Iris pigment epithelial cell (primary cell): ENCODE measurements at places on chromosomes 2 and 18.

GRCh38 chr18:574865-575645, 5.1 kb upstream of the CETN1 start:
- no peak for DNase-seq

DNA sequence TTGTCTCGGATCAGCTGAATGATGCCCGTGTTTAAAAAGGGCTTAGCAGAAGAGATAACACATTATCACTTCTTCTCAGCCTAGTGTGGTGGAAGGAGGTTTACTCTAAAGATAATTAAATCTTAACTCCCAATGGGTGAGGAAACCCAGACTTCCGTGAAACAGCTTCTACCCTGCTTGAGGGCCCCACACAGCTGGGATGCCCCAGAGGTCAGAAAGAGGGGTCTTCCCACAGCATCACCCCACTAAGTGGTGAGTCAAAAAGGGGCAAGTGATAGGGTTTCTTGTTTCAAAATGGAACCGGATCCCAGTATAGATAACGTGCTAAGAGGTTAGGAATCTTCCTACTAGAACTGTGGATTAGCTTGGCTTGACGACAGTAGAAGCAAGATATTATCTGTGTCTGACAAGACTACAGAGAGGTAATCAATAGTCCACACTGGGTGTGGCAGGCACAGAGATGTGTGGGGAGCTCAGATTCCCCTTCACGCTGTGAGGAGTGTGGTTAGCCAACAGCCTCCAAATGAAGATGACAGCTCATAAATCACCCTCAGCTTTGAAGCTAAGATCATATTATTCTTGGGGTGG, 129.6 kb upstream of the COPS8 start:
- no peak for DNase-seq

GRCh38 chr18:42338683-42339082, 383.6 kb downstream of the PIK3C3 start:
- no peak for DNase-seq

DNA sequence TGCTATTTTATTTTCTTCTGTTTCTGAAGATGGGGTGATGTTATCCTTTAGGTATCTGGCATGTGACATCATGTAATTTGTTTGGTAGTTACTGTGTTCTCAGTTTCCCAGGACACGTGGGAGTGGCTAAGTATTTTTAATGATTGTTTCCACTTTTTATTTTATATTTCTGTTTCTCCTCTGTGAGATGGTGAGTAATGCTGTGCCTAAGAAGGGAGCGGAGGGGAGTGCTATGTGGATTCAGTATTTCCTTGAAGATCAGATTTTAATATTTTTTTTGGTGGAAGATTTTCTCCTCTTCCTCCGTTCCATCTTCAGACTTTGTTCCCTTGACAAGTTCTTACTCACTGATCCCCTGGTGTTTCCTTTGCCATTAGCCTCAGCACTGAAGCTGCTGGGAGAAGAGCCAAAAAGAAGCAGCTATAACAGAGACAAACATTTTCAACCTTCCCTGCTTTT, 180.0 kb upstream of the MMADHC start:
- DNase-seq, result peak; percentile 77

- no peak for DNase-seq
These were observed 16.4 kb upstream of the GPR55 start for GRCh38 chr2:230941202-230942180.

DNA sequence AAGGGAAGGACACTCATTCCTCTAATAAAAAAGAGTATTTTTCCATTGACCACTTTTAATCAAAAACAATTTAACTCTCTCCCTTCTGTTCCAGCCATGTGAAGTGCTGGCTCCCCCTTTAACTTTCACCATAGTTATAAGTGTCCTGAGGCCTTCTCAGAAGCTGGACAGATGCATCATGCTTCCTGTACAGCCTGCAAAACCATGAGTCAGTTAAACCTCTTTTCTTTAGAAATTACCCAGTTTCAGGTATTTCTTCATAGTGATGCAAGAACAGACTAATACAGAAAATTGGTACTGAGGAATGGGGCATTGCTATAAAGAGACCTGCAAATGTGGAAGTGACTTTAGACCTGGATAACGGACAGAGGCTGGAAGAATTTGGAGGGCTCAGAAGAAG, 643.6 kb upstream of the DDX18 start:
- DNase-seq, result no peak

DNA sequence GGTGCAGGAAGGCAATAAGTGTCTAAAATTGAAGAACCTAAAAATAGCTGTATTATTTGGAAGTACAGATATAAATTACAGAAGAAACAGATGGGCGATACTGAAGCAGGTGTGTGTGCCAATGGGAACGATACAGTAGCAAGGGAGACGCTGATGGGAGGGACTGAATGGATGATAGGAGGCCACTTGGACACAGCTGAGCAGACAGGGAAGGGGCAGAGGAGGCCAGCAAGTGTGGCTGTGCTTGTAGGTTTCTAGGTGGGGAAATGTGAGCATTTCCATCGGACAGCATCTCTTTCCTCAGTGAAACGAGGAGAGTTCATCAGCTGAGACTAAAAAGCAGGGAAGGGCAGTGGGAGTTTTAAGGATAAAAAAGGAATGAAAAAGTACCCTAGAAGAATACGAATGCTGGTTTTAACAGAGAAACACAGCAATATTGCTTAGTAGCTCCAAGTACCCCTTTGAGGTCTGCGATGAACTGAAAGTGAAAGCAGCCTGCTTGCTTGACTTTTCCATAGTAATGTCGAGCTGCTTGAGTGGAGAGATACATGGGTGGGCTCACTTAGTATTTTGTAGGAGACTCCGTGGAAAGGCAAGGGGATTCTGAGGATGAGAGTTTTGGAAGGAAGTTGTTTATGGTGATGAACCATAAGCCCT, 91.7 kb upstream of the EPC2 start:
- DNase-seq, result peak; percentile 10

GRCh38 chr2:181672255-181673008, 7.9 kb downstream of the NEUROD1 start:
- DNase-seq, result no peak

DNA sequence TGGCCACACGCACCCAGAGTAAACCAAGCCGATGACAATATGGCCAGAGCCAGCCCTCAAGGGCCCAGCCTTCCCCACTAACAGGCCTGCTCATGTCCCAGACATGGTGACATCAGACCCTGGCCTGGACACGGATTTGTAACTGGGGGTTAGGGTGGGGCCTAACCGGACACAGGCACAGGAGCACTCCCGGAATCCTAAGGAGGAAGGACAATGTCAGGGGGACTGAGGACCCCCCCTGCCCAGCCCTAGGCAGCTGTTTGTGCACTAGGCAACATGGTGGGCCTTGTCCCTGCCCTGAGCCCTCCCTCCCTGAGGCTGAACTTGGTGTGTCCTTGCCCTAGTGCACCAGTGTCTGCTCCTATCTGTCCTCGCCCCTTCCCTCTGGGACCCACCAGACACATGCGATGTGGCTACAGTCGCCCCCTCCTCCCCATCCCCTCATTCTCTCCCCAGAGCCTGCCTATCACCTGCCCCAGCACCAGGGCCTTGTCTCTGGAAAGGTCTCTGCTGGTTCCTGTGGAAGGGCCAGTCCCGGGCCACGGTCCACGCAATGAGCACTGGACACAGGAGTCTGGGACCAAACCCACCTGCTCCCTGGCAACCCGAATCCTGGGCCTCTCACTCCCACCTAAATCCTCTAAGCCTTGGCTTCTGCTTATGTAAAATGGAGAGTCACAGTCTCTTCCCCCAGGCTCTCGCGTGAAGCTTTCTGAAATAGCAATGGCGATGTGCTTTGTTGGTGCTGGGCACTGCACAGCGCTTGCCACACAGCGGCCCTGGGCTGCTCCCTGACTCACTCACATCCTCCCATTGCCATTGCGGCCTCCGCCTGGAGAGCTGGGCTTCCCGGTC, 76.5 kb upstream of the RAB6C start:
- no peak for DNase-seq

- no peak for DNase-seq
These were observed 59.8 kb downstream of the TAF4B start for GRCh38 chr18:26286008-26286407.

GRCh38 chr2:234373481-234374149, 123.3 kb downstream of the ARL4C start:
- DNase-seq, result no peak

DNA sequence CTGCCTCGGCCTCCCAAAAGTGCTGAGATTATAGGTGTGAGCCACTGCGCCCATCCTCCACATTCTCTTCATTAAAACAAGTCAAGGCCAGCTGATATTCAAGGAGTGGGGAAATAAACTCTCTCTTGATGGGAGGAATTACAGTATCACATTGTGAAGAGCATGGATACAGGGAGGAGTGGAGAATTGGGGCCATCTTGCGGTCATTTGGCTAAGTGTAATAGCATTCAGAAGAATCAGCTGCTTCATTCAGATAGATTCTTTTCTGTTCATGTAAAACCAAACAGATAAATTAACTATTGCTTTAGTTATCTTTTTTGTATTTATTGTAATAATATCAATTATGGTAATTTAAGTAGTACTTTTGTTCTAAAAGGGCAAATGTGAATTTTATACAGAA, 156.3 kb downstream of the UBR3 start:
- no peak for DNase-seq

GRCh38 chr2:25335204-25335603, 6.5 kb downstream of the DNMT3A start:
- DNase-seq, result no peak

DNA sequence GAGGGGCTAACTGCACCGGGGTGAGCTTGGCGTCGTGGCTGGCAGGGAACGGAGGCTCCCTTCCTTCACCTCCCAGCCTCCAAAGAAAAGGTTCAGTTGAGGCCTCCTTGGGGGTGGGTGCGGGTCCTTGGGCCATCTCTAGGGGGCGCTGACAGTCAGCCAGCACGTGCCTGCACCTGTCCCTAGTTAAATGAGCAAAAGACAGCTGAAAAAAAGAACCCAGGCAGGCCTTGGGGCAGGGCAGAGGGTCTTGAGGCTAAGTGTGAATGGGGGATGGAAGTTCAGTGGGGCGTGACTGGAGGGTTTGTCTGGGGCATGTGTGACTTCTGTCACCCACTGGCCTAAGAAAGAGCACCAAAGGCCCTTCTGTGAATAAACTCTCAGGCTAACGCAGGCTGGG, 56.4 kb downstream of the ZFP36L2 start:
- no peak for DNase-seq

DNA sequence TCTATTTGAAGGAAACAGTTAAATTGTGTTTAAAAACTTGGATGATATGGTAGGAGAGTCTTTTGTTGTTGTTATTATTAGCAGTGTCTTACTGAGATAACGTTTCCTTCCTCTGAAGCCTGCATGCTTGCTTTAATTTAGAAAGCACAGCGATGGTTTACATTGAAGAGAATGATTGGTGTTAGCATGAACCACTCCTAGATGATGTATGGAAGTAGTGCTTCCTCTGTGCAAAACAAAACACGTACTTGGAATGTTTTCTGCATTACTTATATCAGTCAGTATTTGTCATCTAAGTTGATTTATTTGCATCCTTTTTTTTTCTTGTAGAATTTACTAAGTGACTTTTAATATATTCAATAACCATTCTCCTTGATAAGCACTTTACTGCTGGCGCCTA, 89.0 kb downstream of the UGGT1 start:
- peak; percentile 81 for DNase-seq

DNA sequence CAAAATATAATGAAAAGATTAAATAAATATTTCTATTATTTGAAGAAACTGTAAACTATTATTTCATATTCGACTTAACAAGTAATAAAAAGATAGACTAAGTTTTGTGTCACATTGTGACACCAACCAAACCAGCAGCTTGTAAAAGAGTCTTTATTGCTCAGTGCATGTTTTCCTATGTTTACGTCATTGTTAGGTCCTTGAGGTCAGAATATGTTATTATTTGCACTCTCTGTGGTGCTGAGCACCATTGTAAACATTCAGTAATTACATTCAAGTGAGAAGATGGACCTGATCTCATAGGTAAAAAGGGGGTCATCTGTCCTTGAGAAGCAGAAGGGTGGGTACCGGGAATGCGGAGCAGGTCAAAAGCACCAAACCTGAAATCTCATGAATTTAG, 1999.1 kb upstream of the CELF4 start:
- DNase-seq, result no peak

DNA sequence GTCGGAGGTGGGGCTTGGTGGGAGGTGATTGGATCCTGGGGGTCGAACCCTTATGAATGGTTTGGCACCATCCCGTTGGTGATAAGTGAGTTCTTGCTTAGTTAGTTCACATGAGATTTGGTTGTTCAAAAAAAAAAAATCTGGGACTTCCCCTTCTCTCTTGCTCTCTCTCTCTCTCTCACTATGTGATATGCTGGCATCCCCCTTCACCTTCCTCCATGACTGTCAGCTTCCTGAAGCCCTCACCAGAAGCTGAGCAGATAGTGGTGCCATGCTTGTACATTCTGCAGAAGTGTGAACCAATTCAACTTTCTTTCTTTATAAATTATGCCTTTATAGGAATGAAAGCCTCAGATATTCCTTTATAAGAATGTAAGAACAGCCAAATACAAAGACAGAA, 269.7 kb upstream of the APCDD1 start:
- no peak for DNase-seq

DNA sequence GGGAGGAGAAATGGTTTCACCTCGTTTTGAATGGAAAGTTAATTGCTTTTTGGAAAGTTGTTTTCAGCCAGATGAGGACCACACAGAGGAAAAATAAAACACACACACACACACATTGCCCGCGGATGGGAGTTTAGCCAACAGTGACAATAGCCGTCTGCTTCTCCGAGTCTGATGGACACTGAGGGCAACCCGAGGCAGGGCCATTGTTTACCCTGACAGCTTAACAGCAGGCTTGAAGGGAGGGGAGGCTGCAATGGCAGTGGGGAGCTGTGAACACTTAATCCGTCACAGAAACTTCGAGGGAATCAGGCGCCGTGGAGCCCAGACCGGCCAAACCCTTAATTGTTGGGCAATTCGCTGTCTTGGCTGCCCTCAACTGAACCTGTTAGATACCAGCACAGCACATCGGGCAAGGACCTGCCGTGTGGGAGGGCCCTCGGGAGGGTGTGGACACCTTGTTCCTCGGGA, 145.9 kb downstream of the ACKR3 start:
- no peak for DNase-seq

GRCh38 chr2:233818639-233819621, 35.4 kb downstream of the HJURP start:
- DNase-seq, result no peak

GRCh38 chr18:35441857-35442595, 55.7 kb downstream of the INO80C start:
- DNase-seq, result no peak

DNA sequence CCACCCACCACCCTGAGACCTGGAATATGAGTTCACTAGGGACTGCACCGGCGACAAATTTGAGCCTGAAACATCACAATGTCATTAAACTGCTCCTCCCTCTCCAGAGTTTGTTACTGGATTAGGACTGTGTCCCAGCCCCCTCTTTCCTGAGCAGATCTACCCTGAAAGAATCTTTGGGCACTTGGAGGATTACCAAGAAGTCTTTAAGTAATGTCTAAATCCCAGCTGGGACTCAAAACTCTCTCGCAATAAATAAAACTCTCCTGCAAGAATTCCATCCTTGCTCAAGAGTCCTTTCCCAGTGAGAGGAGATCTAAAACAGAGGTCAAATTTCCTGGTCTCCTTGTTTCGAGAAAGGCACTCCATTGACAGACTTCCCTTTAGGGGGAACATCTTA, 20.9 kb downstream of the GKN2 start:
- DNase-seq, result no peak

- no peak for DNase-seq
These were observed 20.7 kb downstream of the SLC14A2 start for GRCh38 chr18:45635893-45636509.

- DNase-seq, result no peak
These were observed 4.5 kb upstream of the PRSS56 start for GRCh38 chr2:232515639-232516038.
